Activated T-cell treated with anti-CD3 and anti-CD28 coated beads, Interleukin-2, amount 50 U/mL, for 1 hour (primary cell): ENCODE measurements at places on chromosomes 2 and 18.
A peak's percentile ranks its signal among the peaks of the same experiment; 100 is the strongest.

DNA sequence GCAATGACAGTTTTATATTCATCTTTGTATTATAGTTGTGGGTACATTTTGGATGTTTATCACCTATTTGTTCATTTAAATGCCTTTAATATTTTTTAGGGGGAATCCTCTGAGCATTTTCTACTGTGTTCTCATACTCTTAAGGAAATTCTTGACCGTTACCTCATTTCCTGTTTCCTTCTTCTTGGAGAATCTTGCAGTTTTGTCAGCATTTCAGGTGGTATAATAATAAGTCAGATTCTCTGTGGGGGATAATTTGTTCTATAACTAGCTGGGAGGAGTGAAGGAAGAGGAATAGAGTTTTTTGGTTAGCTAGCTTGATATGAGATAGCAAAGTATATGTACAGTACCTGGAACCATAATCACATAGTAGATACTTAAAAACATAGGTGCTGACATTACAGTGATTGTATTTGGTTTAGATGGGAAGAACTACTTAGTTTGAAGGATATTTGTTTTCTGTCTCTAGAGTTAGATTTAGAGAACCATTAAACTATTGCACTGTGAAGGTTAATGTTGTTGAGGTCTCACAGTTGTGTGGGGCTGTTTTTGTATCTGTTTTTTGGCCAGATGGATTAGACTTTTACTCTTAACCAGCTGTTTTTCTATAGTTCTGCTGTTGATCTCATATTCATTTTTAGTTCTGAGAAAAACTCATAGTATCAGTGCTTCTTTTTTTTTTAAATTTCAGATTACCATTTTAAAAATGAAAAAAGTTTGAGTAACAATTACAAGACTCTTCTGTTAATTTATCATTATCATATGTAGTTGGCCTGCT is 14.2 kb downstream of the MTX2 start:
- DNase-seq: no peak

DNA sequence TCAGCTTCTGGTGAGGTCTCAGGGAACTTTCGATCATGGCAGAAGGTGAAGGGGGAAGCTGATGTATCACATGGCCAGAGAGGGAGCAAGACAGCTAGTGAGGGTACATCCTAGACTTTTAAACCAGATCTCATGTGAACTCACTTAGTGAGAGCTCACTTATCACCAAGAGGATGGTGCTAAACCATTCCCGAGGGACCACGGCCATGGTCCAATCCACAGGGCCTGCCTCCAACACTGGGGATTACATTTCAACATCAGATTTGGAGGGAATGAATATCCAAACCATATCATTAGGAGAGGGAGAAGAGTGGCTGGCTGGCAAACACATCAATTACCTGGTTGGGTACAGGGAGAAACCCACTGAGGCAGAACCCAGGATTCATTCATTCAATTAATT is 75.7 kb upstream of the HAAO start:
- DNase-seq: no peak

DNA sequence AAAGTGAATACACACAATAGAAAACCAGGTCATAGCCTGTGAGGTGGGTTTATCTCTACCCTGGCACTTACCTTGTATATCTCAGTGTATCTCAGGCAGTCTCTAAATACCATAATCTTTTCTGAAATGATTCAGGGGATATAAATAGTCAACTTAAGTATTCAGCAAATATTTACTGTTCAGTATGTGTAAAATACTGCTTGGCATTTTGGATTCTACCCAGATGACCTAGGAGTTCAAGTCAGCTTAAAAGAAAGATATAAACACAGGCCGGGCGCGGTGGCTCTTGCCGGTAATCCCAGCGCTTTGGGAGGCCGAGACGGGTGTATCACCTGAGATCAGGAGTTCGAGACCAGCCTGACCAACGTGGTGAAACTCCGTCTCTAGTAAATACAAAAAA is 23.8 kb downstream of the GRHL1 start:
- DNase-seq: no peak

DNA sequence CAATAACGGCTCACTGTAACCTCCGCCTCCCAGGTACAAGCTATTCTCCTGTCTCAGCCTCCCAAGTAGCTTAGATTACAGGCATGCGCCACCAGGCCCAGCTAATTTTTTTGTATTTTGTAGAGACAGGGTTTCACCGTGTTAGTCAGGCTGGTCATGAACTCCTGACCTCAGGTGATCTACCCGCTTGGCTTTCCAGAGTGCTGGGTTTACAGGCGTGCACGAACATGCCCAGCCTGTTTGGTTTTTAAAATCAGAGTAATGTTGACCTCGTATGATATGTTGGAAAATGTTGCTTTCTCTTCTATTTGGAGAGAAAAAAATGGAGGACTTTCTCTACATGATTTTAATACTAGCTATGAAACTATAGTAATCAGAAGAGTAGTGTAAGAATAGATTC is 386.2 kb downstream of the PTH2R start:
- no peak for DNase-seq

DNA sequence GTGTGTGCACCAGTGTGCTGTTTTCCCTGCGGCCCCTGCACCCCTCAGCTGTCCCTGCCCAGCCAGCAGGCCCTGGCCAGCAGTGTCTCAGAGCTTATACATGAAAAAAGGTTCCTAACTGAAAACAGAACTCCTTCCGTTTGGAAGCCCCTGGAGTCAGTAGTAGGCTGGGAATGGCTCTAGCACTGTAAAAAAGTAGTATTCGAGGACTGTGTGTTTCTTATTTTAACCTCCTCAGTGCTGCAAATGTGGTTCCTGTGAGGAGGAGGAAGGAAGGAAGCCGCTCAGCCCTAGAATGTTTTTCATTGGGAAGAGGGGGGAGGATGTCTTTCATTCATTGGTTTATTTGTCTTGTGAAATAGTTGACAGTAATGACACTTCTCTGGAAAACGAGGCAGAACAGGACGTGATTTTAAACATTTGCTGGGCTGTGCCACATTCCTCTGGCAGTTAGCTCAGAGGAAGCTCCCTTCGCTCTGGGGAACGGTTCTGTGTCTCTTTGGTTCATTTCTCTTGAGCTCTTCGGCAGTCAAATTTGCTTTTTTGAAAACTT is 103.5 kb downstream of the SPTBN1 start:
- no peak for DNase-seq

DNA sequence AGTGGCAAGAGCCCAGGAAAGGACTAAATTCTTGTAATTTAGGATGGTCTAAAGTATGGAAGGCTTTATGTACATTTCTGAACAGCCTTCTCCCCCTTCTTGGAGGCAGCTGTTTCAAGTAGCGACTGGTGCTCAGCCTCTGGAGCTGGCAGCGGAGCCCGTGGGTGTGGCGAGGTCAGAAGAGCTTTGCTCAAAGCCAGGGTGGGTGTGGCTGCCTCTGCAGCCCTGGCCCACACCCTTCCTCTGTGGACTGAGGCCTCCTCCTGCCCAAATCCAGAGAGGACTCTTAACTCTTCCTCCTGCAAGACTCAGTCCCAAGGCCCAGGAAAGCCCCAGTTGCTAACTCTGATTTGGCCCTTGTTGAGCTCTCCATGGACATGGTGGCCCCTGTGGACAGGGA is 202.1 kb upstream of the REV1 start:
- DNase-seq: no peak

- no peak for DNase-seq
Measured at GRCh38 chr2:181554061-181554830, 97.1 kb downstream of the ITGA4 start.

DNA sequence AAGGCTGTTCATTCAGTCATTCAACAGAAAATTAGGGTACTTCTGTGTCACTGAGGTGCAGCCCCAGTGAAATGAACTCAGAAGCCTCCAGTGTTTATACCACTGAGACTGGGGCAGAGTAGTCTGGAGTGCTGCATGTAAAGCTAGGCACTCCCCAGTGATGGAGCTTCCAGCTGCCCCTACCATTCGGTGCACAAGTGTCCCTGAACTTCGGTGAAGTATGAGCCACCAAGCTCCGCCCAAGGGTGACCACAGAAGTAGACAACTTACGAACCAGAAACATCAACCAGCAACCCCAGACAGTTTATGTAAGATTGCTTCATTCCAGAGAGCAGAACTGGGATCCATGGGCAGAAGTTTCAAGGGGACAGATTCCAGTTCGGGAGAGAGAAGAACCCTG is 70.6 kb upstream of the FOSL2 start:
- no peak for DNase-seq

DNA sequence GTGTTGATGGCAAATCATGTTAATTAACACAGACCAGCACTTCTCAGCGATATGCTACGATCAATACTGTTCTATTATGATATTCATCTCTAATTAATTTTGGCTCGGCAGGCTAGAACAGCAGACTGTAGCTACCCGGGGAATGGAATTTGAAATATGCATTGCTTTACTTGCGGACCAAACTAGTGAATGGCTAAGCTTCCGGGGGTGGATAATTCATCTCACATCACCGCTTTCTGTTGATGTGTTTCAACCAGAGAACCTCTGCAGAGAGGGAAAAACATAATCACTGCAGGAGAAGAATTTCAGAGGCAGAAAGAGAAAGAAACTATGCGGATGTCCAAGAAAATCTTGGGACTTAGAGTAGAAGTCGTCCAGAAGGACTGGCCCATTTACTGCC is 490.9 kb downstream of the STK39 start:
- DNase-seq: no peak

- DNase-seq: no peak
Measured at GRCh38 chr2:1033069-1033468, 82.4 kb downstream of the SNTG2 start.

- no peak for DNase-seq
Measured at GRCh38 chr2:26483957-26484565, 6.1 kb upstream of the OTOF start.

GRCh38 chr2:203605302-203605701 is 70.2 kb upstream of the RAPH1 start:
- DNase-seq: no peak

DNA sequence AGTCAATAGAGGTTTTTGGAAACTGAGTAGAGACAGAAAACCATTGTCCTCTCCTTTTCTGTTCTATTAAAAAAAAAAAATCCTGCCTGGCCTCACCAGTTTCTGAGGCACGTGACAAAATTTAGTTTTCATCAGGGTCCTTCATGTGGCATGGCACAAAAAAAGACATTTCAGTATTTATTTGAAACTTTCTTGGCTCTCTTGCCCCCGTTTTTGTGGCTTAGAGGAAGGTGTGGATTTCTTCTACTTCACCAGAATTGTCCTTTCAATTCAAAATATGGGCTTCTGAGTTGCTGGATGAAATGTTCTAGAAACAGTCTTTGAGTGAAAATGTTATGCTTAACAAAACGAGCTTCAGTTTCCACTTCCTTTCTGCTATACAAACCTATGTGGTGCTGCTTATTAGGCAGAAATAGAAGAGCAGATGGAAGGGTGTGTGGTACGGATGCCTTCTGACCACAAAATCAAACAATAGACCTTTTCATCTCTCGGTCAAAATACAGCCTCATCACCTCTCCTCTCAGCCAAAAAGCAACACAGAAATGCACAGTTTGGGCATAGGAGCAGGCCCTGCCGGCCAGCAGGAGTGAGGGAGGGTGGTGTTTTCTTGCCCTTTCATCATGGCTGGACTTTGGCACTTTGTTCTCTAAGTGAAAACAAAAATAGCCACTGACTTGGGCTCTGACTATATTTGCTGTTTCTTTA is 89.2 kb downstream of the SH3RF3 start:
- peak; percentile 10 for DNase-seq

DNA sequence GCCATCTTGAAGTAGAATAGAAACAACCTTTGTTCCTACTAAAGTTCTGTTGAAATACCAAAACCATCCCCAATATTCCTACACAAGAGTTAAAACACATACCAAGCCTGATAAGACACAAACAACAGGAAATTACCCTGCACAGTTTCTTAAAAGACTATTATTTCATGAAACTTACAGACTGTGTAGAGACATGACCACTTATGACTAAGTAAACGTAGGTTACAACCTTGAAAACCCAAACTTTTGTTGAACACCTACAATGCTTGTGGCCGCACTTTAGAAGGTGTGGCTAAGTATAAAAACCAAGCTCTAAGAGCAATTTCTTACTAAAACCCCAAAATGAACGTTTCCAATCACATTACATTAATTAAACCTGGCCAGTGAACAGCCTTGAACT is 2.0 kb downstream of the SMAD2 start:
- DNase-seq: no peak

GRCh38 chr2:165105926-165106325 is 97.9 kb downstream of the SCN3A start:
- no peak for DNase-seq

DNA sequence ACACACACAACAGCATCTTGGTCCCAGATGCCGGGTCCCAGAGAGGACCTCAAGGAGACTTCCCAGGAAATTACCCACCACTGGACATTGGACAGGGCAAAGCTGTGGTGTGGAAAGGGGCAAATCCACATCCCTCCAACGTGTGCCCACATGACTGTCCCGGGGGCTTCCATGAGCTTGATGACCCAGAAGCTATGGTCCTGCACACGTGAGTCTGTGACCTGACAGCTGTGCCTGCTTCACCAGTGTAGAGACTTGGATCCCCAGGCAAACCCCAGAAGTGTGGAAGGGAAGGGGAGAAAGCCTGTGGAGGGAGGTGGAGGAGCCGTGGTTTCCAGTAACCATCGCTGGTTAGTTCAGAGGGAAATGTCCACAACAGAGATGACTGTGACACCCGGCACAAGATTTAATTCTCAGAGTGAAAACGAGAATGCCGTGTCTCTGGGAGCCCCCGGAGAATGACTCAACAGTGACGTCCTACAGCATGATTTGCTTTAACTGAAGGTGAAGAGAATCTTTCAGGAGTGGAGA is 19.1 kb upstream of the GPR55 start:
- DNase-seq: no peak

- no peak for DNase-seq
Measured at GRCh38 chr18:13621886-13622619, 104.3 kb downstream of the FAM210A start.

DNA sequence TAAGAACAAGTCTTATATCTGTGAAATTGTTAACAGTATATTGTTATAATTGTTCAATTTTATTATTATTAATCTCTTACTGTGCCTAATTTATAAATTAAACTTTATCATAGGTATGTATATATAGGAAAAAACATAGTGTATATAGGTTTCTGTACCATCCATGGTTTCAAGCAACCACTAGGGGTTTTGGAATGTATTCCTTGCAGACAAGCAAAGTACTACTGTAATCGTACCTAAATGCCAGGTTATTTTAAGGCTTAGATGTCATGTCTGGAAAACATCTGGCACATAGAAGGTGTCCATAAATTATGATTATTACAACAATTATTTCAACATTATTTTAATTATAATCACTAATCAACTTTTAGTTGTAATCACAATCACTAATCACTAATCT is 8.4 kb downstream of the ITSN2 start:
- no peak for DNase-seq

GRCh38 chr2:205964111-205964761 is 121.7 kb downstream of the INO80D start:
- no peak for DNase-seq

DNA sequence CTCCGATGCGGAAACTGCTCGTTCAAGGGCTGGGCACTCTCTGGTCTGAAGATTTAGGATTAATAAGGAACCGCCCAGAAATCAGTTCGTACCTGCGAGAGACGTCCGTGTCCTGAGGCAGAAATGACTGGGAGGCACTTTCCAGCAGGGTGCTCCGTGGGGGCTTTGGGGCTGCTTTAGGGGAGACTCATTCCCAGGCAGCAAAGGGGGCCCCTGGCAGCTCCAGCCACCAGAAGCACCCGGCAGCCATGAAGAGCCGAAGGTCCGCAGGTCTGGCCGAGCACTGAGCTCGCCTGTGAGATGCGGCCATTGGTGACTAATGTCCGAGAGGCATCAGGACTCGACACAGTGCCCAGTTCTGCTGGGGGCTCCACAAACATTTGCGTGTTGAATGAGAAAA is 20.9 kb downstream of the KCNG2 start:
- no peak for DNase-seq

GRCh38 chr18:3104190-3105054 is 91.5 kb upstream of the LPIN2 start:
- no peak for DNase-seq

- DNase-seq: no peak
Measured at GRCh38 chr2:116717832-116718231, 1096.7 kb upstream of the DDX18 start.
